ENCODE measurements at places on chromosomes 2 and 18.

DNA sequence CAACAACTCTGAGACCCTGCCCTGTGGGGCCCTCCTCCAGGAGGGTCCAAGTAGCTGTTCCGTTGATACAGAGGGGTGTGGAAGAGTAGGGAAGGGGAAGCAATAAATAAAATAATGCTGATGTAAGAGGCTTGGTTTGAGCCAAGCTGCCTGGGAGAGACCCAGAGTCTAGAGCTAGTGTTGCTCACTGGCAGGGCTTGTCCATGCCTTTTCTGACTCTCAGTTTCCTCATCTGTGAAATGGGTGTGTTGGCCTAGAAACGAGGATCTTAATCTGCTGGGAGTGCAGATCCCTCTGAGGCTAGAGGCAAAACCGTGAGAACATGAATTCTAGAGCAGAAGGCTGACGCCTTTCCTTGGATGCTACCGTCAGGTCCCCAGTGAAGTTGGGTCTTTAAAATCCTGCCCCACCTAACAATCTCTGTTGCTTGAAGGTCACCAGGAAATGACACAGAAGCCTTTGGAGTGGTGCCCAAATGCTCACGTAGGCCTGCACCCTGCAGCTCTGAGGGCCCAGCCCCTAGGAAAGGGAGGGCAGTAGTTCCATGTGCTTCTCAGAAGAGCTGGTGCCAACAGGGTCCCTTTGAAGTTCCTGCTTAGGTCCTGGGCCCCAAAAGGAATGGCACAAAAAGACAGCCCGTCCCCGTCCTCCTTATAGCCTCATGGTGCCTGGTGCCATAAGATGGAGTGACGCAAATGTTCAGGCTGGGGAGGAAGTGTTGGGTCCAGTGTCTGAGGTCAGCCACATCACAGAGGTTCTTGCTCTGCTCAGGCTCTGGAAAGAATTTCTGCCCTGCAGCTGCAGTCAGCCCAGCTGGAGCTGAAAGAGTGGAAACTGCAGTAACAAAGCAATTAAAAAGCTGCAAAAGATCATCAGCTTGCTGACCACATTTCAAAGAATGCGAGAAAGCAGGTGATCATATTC lies 73.2 kb upstream of the SMAD2 start:
- DNase-seq = no peak

- no peak for DNase-seq
Observed at GRCh38 chr2:192148620-192149321, 46.0 kb downstream of the TMEFF2 start.

DNA sequence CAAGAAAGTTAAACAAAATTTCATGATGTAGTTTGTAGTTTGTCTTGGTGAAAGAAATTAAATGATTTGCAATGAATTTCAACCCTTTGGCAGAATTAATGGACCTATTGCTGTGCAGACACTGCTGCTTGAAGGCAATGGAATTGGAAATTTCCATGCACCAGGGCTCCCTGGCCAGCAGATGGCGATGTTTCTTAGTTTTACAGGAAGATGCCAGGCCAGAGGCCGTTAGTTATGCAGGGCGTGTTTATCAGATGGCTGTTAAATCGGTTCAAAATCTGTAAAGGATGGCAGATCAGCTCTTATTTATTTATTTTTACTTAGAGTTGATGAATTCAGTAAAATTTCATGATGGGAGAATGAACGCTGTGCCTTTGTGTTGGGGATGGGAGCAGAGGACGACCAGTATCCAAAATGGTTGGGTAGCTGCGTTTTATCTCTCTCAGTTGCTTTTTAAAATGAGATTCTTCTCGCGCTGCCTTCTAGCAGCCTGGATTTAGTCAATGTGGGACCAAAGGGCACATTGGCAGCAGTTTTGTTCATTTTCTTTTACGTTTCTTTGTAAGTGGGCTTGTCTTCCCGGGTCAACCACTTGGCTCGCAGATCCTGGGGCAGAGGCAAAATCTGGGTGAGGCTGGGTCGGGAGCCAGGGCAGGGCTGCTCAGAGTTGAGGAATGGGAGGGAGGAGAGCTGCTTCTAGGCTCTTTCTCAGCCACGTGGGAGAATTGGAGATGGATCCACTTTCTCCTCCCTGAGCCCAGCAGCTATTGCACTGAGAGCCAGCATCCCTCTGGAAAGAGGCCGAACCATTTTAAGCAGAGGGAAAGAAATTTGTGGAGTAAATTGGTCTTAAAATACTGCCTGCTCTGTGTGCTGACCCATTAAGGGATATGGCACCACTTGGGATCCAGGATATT lies 344.0 kb downstream of the PIK3C3 start:
- peak; percentile 74 for DNase-seq

DNA sequence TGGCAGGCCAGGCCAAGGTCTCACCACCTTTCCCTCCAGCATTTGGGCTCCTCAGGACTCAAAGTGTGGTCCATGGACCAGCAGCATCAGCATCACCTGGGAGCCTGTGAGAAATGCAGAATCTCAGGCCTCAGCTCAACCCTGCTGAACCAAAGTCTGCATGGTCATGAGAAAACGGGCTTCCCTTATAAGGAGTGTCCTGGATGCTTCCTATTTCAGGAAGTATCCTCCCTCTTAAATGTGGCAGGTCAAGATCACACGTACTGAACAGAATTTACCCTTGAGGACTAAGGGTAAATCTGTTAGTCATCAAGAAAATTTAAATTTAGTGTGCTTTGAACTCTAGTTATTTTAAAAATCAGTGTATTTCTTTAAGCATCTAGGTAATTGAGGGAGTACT lies 11.8 kb downstream of the CD8A start:
- no peak for DNase-seq

DNA sequence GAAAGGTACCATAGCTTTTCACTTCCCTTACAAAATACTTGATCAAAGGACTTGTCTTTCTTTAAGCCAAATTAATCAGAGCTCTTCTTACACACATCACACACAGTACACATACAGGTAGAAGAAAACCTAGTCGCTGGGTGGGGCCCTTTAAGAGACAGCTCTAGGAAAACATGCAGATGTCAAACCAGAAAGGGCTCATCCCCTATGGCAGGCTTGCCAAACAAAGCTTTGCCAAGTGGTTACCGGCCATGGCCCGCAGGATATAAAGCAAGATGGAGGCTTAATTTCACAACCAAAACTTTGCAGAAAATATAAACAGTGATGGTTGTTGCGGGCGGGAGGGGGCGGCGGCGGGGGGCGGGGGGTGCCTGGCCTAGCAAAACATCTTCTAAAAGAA lies 2156.0 kb upstream of the PIK3C3 start:
- DNase-seq = peak; percentile 38

- DNase-seq = no peak
Observed at GRCh38 chr18:61980355-61980754, 87.5 kb upstream of the RNF152 start.

- DNase-seq = no peak
Observed at GRCh38 chr2:225437319-225437718, 37.8 kb downstream of the NYAP2 start.

DNA sequence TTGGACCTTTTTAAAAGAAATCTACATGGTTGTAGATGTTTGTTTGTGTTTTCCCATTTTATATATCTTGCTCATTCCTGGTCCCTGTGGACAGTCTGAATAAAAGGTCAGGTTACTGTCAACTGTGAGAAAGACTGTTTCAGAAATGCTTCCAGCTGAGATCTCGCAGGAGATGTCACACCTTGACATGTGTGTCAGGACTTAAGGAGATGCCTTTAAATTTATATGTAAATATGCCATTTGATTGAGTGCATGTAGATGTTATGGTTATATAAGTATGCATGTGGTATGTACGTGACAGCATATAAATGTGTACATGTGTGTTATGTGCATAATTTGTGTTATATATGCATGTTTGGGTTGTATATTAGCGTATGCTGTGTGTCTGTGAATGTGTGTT lies 2172.3 kb upstream of the CELF4 start:
- no peak for DNase-seq

GRCh38 chr2:29014811-29015421 lies 33.8 kb downstream of the TOGARAM2 start:
- DNase-seq = no peak

DNA sequence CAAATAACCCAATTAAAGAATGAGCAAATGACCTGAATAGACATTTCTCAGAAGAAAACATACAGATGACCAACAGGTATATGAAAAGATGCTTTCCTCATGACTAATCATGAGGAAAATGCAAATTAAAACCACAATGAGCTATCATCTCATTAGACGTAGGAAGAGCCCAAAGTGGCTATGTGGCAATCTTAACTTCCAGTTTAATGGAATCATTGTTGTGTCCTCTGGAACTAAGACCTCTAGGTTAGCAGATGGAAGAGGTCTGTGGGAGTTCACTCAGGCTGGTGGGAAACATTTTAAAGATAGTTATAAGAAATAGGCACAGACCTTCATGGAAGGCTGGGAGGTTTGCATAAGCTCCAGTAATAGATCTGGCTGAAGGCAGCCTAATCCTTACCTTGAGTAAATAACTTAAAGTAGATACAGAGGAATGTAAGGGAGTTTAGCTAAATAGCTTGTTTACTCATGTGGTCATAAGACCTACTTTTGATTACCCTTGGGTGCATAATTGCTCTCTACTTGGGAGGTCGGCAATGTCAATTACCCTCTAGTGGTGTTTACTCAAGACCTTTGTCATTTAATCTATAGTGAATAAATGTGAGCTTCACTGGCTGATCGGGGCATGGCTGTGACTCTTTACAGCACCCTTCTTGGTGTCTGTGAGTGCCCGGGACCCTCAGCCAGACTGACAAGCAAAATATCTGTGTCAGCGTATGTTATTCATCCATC lies 119.0 kb downstream of the GULP1 start:
- no peak for DNase-seq

DNA sequence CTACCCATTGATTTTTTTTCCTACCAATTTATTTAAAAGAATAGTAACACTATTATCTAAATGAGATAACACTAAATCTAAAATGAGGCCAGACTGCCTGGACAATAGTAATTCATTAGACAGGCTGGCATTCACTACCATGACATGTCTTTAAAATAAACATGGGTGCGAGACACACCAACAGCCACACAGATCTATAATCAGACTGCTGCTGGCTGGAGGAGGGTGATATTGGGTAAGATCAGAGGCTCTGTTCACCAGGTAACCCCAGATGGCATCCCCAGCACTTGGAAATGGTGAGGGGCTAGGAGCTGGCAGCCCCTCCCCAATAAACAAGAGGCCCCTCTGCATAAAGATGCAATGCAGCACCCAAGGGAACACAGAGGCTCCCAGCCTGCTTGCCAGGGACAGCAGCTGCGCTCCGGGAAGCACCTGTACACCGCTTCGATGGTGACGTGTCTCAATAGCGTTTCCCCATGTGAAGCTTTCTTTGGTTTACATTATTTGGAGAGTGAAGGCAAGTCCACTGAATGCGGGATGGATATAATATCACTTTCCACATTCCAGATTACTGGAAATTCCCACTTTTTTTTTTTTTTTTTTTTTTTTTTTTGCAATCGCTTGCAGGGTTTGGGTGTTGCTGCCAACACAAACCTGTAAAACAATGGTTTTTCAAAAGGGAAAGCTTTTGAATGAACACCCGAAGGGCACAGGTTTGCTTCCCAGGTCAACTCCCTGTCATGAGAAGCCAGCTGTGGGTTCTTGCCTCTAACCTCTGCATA lies 159.0 kb downstream of the ZNF516 start:
- no peak for DNase-seq

DNA sequence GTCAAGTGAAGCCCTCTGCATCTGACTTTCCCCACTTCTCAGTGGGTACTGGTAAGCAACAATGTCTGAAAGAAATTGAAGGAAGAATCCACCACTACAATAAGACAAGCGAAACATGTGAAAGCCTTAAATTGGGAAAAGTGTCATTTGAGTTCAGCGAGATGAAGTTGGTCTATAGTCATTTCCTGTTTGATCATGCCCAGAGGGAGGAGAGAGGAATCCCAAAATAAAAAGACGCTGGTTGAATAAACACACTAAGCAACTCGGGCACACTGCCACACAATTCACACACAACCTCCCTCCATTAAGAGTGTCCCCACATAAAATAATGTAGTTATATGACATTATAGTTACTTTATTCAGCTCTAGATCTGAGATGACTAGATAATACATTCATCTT lies 166.1 kb downstream of the CBLN2 start:
- DNase-seq = no peak

DNA sequence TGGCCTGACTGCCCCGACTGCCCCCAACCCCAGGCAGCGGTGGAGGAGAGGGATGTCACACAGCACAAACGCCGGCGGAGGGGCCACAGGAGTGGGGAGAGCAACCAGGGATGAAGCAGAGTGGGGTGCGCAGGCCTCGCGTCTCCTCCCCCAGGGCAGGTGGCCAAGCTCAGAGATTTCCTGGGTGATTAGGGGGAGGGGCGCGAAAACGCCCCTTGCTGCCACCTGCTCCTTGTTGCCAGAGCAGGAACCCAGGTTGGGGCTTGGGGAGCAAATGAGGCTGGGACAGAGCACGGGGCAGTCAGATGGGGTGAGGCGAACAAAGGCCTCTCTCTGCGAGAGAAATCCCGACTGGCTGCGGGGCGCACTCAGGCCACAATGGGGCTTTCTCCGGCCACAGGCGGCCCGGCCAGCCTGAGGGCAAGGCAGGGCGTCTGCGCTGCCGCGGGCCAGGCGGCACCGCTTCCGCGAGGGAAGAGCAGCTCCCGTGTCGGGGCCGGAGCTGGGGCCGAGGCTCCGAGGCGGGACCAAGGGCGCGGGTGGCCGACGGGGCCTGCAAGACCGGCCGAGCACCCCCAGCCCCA lies 11.5 kb downstream of the TEX44 start:
- DNase-seq = no peak

GRCh38 chr2:137521653-137522619 lies 442.3 kb upstream of the HNMT start:
- no peak for DNase-seq

DNA sequence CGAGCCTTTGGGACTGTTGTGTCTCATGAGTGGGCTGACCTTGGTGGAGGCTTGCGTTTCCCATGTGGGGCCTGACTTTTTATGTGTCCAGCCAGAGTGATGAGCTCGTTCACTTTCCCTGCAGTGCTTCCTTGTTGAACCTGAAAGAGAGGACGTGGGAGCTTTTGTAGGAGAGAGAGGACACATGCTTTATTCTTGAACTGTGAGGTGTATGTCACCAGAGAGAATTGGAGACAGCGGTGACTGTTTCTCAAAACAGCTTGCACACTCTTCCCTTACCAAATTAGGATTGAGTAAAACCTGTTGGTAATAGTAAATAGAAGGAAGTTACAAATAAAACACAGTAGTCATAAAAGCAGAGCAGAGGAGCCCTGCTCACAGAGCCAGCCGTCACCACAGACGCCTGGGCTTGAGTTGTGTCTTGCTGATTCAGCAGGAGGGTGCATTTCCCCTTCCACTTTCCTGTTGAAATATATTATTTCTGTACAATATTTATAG lies 60.7 kb downstream of the INPP4A start:
- DNase-seq = no peak

- no peak for DNase-seq
Observed at GRCh38 chr2:73250872-73251846, 17.1 kb downstream of the CCT7 start.

- no peak for DNase-seq
Observed at GRCh38 chr2:32965523-32966171, 18.9 kb downstream of the LTBP1 start.

GRCh38 chr2:28055325-28055970 lies 164.9 kb downstream of the BABAM2 start:
- DNase-seq = no peak

- DNase-seq = no peak
Observed at GRCh38 chr2:104887676-104888075, 33.8 kb downstream of the POU3F3 start.

GRCh38 chr2:151904807-151905206 lies 76.6 kb upstream of the ARL5A start:
- no peak for DNase-seq

- no peak for DNase-seq
Observed at GRCh38 chr18:13103366-13103765, 112.2 kb downstream of the CEP192 start.

GRCh38 chr2:114192362-114192761 lies 250.1 kb upstream of the DPP10 start:
- no peak for DNase-seq
